Activated T-helper 2 cell treated with anti-CD3 and anti-CD28 coated beads, Interferon-gamma antibody, Interleukin-2, Interleukin-4, amounts not matched to agents 10 μg/mL and 5 μg/mL and 100 μg/mL, durations not matched to agents 14 hours and 24 hours and 36 hours (primary cell): ENCODE measurements at places on chromosomes 5 and 9. TPM values are rescaled to one million over a fixed set of nuclear protein-coding genes. Genes with fewer than 3 reads are reported as not detected.
A peak's percentile ranks its signal among the peaks of the same experiment; 100 is the strongest.

GRCh38 chr5:164358531-164359259 lies 853.3 kb downstream of the MAT2B start:
- no peaks in the 10 kb centered on the region for H3K27me3 ChIP-seq
- no peak for DNase-seq
- no peaks in the 10 kb centered on the region for H3K4me1 ChIP-seq
- no peak overlapping the region for H3K4me3 ChIP-seq
- H3K27ac ChIP-seq = no peak overlapping the region
- no peaks in the 10 kb centered on the region for H3K36me3 ChIP-seq

DNA sequence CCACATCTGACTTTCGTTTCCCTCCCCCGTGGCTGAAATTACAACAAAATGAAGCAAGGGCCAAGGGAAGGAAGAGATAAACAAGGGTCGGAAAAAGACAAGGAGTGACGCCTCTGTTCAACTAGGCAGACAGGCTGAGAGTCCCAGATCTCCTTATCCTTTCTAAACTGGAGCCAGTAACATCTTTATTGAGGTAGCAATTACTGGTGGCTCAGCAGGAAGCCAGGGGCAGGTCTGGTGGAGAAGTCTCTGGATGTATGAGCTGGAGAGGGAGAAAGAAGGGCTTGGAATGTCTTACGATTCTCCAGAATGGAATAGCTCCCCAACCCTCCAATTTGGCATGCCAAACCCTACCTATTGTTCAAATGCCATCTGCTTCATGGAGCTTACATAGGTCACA lies 190.8 kb upstream of the BRINP1 start:
- H3K27me3 ChIP-seq = peaks cover 9% of the 10 kb centered on the region
- H3K36me3 ChIP-seq = no peaks in the 10 kb centered on the region
- H3K4me3 ChIP-seq = no peak overlapping the region
- peaks cover 6% of the 10 kb centered on the region for H3K4me1 ChIP-seq
- DNase-seq = no peak

Gene ROPN1L
- total RNA-seq = 0.16 and 0.55 TPM in 2 replicates

DNA sequence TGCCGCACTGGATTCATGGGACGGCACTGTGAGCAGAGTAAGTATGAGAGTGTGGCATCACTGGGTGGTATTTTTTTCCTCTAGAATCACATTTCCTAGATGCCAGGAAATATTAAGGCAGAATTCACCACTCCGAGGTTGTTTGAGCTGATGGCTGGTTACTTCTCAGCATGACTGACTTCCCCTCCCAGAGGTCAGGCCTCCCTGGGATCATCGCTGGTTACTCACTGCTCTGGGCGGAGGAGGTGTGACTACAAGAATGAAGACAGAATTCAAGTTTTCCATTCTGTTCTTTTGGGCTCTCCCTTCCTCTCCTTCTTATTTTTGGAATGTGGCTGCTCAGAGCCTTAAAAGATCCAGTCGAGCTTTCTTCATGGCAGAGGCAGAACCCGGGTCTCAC lies 76.6 kb upstream of the PRRC1 start:
- H3K36me3 ChIP-seq = no peaks in the 10 kb centered on the region
- H3K4me3 ChIP-seq = no peak overlapping the region
- H3K27ac ChIP-seq = no peak overlapping the region
- no peaks in the 10 kb centered on the region for H3K4me1 ChIP-seq
- no peak for DNase-seq

Gene GLRA1
- total RNA-seq = not detected in 2 replicates

Gene SKP1
- 254 and 257 TPM in 2 replicates for total RNA-seq

DNA sequence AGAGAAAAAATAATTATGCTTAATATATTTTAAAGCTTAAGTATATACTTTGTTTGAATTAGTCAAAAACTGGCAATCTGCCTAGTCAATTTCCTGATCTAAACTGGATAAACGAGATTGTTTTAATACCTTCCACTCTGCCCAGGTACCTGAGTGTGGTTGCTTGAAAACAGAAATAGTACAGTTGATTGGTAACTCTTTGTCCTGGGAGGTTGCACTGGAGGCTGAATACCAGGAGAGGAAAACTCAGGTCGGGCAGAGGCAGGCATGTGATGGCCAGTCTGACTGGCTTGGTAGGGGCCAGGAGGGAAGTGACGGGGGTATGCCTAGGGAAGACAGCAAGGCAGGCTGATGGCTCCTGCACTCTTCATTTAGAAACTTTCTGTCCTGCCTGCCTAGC lies 80.2 kb downstream of the PIK3R1 start:
- peaks cover 37% of the 10 kb centered on the region for H3K4me1 ChIP-seq
- H3K4me3 ChIP-seq = no peak overlapping the region
- DNase-seq = no peak
- H3K36me3 ChIP-seq = peaks cover 92% of the 10 kb centered on the region

GRCh38 chr5:170372971-170373370 lies 16.2 kb downstream of the KCNMB1 start:
- no peaks in the 10 kb centered on the region for H3K4me1 ChIP-seq
- H3K27ac ChIP-seq = no peak overlapping the region
- no peaks in the 10 kb centered on the region for H3K36me3 ChIP-seq
- no peak overlapping the region for H3K4me3 ChIP-seq
- peaks cover 28% of the 10 kb centered on the region for H3K27me3 ChIP-seq

GRCh38 chr5:40441733-40442132 lies 238.0 kb upstream of the PTGER4 start:
- H3K4me1 ChIP-seq = peaks cover 50% of the 10 kb centered on the region
- H3K4me3 ChIP-seq = peak overlapping the region; percentile 26
- peak overlapping the region; percentile 76 for H3K27ac ChIP-seq
- DNase-seq = peak; percentile 34
- no peaks in the 10 kb centered on the region for H3K27me3 ChIP-seq

DNA sequence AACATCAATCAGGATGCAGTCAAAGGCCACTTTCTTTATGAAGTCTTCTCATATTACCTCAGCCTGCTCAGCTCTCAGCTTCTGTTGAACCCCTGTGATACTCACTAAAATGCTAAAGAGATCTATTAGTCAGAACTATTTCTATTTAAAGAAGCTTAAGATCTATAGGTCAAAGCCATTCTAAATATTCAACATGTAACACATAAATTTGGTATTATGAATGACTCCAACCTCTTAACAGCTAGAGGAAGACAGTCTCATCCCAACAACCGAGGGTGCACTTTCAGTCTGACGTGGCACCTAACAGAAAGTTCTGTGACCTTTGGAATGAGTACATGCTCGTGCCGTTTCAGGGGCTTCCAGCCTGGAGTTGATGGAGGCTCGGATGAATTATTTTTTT lies 301.5 kb upstream of the VLDLR start:
- no peaks in the 10 kb centered on the region for H3K27me3 ChIP-seq
- no peak overlapping the region for H3K27ac ChIP-seq
- no peak overlapping the region for H3K4me3 ChIP-seq
- no peak for DNase-seq
- H3K36me3 ChIP-seq = no peaks in the 10 kb centered on the region

Gene HMMR
- 39.3 and 40.3 TPM in 2 replicates for total RNA-seq

Gene AK8
- not detected in 2 replicates for total RNA-seq

GRCh38 chr5:77437194-77437593 lies 54.9 kb downstream of the WDR41 start:
- peaks cover 2% of the 10 kb centered on the region for H3K4me1 ChIP-seq
- no peaks in the 10 kb centered on the region for H3K27me3 ChIP-seq
- no peak overlapping the region for H3K27ac ChIP-seq
- DNase-seq = no peak
- no peak overlapping the region for H3K4me3 ChIP-seq

GRCh38 chr5:180315762-180316212 lies 23.9 kb upstream of the MAPK9 start:
- H3K27me3 ChIP-seq = no peaks in the 10 kb centered on the region
- H3K27ac ChIP-seq = no peak overlapping the region
- DNase-seq = peak; percentile 42
- no peak overlapping the region for H3K4me3 ChIP-seq

DNA sequence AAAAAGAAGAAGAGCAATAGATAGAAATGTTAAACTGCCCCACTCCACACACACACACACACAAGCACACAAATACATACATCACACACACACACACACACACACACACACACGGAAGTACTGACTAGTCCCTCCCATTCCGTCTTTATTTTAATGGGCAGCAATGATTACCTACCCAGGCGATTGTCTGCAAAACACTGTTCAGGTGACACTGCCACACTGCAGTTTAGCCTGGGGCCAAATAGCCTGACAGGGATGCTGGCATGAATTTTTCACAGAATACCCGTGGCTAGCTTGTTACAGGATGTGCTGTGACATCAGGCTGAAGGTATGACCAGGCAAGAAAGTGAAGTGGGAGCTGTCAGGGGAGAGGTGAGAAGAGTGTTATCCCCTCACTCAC lies 86.9 kb downstream of the FRMD3 start:
- no peak overlapping the region for H3K27ac ChIP-seq
- H3K27me3 ChIP-seq = no peaks in the 10 kb centered on the region
- no peaks in the 10 kb centered on the region for H3K36me3 ChIP-seq
- no peaks in the 10 kb centered on the region for H3K4me1 ChIP-seq

Gene LCN12
- 2.0 and 2.1 TPM in 2 replicates for total RNA-seq

Gene UBE2D2
- total RNA-seq = 249 and 262 TPM in 2 replicates

- no peak for DNase-seq
- H3K4me3 ChIP-seq = no peak overlapping the region
- no peaks in the 10 kb centered on the region for H3K36me3 ChIP-seq
- no peaks in the 10 kb centered on the region for H3K4me1 ChIP-seq
- no peaks in the 10 kb centered on the region for H3K27me3 ChIP-seq
These were observed 172.2 kb downstream of the DAB2IP start for GRCh38 chr9:121823451-121824169.

Gene KIF2A
- total RNA-seq = 285 and 294 TPM in 2 replicates

Gene FLT4
- total RNA-seq = 1.1 and 1.7 TPM in 2 replicates

GRCh38 chr5:54457094-54457862 lies 1.8 kb downstream of the HSPB3 start:
- no peak for DNase-seq
- H3K36me3 ChIP-seq = no peaks in the 10 kb centered on the region
- no peaks in the 10 kb centered on the region for H3K4me1 ChIP-seq
- peaks cover 13% of the 10 kb centered on the region for H3K27me3 ChIP-seq
- no peak overlapping the region for H3K27ac ChIP-seq
- no peak overlapping the region for H3K4me3 ChIP-seq

- H3K4me1 ChIP-seq = no peaks in the 10 kb centered on the region
- no peaks in the 10 kb centered on the region for H3K27me3 ChIP-seq
- no peak for DNase-seq
- H3K36me3 ChIP-seq = no peaks in the 10 kb centered on the region
- H3K27ac ChIP-seq = no peak overlapping the region
These were observed 442.9 kb downstream of the NTRK2 start for GRCh38 chr9:85112391-85112790.

- peaks cover 17% of the 10 kb centered on the region for H3K27me3 ChIP-seq
- no peaks in the 10 kb centered on the region for H3K4me1 ChIP-seq
- no peaks in the 10 kb centered on the region for H3K36me3 ChIP-seq
- H3K27ac ChIP-seq = no peak overlapping the region
- H3K4me3 ChIP-seq = no peak overlapping the region
These were observed 105.8 kb downstream of the GDA start for GRCh38 chr9:72254901-72255545.

GRCh38 chr5:15233566-15233965 lies 266.4 kb upstream of the FBXL7 start:
- no peak overlapping the region for H3K27ac ChIP-seq
- H3K36me3 ChIP-seq = no peaks in the 10 kb centered on the region
- no peak overlapping the region for H3K4me3 ChIP-seq
- no peak for DNase-seq
- no peaks in the 10 kb centered on the region for H3K27me3 ChIP-seq

Gene TLX3
- total RNA-seq = not detected in 2 replicates

DNA sequence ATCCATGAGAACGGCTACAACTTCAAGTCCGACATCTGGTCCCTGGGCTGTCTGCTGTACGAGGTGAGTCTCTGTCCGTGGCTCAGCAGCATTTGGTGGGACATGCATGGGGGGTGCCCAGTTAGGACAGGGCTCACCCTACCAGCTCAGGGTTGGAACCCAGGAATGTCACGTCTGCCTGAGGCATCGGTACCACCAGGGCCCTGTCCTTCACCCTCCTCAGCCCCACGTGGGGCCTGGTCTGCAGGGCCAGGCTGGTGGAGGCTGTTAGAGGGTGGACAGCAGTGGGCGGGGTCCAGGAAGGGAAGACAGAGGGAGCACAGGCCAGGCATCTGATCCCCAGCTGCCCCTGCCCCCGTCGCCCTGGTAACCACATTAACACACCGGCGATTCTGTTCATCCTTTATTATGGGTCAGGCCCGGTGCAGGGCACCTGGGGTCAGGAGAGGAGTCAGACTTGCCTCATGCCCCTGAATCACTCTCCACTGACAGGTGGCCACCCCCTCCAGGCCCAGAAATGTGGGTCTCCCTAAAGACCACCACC lies 75.6 kb downstream of the PSMB7 start:
- H3K4me3 ChIP-seq = no peak overlapping the region
- no peaks in the 10 kb centered on the region for H3K27me3 ChIP-seq
- no peaks in the 10 kb centered on the region for H3K4me1 ChIP-seq
- no peak for DNase-seq

GRCh38 chr5:40618926-40619325 lies 60.8 kb upstream of the PTGER4 start:
- H3K27me3 ChIP-seq = peaks cover 4% of the 10 kb centered on the region
- DNase-seq = no peak

DNA sequence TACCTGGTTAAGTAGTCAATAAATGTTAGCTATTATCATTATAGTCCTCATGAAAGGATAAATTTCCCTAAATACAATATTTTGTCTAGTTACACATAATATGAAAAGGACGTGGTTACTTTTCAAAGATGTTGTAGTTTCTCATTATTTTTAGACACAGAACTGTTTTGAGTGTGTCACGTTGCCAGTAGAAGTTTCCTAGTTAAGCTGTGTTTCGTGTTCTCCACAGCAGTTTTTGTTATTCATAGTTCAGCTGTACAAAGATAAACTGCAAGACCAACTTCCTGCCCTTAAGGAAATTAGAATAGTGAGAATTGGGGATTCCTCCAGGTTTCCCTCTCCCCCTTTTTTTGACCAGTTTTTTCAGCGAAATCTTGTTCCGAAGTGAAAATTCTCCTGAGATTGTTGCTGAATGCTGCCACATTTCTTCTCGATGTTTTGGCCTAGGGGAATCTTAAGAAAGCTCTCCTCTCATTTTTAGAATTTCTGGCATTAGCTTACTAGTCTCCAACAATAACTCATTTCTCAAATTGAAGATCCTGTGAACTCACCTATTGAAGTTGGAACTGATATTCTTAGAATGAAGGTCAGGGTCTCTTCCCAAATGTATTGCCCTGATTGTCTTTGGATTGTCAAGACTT lies 176.1 kb downstream of the PAM start:
- peak overlapping the region; percentile 5 for H3K27ac ChIP-seq
- no peaks in the 10 kb centered on the region for H3K27me3 ChIP-seq
- peaks cover 5% of the 10 kb centered on the region for H3K36me3 ChIP-seq

Gene ADAMTSL2
- total RNA-seq = not detected in 2 replicates

Gene IPPK
- 11.5 and 14.8 TPM in 2 replicates for total RNA-seq

GRCh38 chr9:69471433-69471832 lies 146.4 kb downstream of the ENTREP1 start:
- H3K4me1 ChIP-seq = peaks cover 20% of the 10 kb centered on the region
- no peak overlapping the region for H3K4me3 ChIP-seq
- no peak for DNase-seq

GRCh38 chr5:118211606-118212005 lies 776.7 kb downstream of the DTWD2 start:
- H3K4me1 ChIP-seq = no peaks in the 10 kb centered on the region
- H3K27ac ChIP-seq = no peak overlapping the region
- no peaks in the 10 kb centered on the region for H3K27me3 ChIP-seq

GRCh38 chr9:21317956-21318923 lies 13.1 kb upstream of the IFNA5 start:
- H3K27ac ChIP-seq = no peak overlapping the region
- H3K4me3 ChIP-seq = no peak overlapping the region
- H3K36me3 ChIP-seq = peaks cover 17% of the 10 kb centered on the region
- no peak for DNase-seq

Gene CTSV
- 0.48 and 0.78 TPM in 2 replicates for total RNA-seq
